Fibroblast of skin of left biceps (primary cell): ENCODE measurements at places on chromosomes 5 and 9.

DNA sequence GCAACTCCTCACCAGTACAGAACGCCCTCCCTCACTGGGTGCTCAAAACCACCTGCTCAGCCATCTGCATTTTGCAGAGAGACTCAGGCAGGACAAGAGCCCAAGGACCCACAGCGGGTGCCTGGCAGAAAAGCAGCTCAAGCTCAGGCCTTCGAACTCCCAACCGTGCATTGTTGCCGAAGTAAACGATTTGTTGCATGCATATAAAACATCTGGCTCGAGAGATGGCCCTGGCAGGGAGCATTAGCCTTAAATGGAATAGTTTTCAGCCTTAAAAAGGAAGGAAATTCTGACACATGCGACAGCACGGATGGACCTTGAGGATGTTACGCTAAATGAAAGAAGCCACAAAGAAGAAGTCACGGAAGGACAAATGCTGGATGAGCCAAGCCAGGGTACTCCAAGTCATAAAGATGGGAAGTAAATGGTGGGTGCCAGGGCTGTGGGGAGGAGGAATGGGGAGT, 160.4 kb upstream of the PHYKPL start:
- DNase-seq = no peak

GRCh38 chr9:79233542-79233941, 338.2 kb upstream of the TLE4 start:
- DNase-seq = no peak

GRCh38 chr5:168434746-168435321, 51.4 kb upstream of the RARS1 start:
- no peak for DNase-seq

DNA sequence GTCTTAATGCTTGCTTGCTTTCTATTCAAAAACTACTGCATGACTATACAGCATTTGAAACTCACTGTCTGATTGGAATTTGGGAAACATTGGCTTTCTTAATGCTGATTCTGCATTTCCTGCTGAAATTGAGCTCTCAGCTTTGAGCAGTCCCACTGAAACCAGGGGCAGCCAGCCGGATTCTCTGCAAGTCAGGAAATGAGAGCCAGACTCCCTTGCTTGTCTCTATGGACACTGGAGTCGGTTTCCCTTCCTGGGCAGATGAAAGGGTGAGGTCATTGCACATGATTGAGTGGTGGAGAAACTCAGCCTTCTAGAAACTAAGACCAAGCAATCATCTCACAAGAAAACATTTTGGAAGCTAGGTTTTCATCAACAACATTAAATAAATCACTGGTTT, 119.7 kb upstream of the SPATA31C2 start:
- peak; percentile 19 for DNase-seq

GRCh38 chr5:143987751-143988560, 176.0 kb downstream of the HMHB1 start:
- no peak for DNase-seq

DNA sequence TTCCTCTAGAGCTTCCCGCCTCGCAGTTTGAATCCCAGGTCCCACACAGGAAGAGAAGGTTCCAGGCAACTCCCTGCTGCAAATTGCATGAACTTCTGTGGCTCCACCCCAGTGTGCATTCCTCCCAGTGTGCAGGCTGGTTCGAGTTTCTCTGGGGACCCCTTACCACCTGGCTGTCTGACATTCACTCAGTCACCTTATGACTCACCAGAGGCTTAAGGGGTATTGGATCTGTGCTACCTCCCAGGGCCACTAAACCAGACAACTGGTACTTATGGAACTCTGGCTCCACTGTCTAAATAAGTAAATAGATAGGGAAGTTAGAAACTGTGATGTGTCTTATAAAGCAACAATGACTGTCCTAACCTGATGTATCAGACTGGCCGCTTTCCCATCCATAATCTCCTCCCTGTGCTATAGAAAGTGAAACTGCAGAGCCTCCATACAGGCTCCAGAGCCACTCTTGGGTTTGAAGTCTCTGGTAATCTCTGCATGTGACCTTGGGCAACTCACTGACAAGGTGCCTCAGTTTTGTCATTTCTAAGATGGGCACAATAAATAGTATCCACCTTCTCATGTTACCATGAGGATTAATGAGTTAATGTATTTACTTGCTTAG, 720.6 kb downstream of the SEMA5A start:
- no peak for DNase-seq

DNA sequence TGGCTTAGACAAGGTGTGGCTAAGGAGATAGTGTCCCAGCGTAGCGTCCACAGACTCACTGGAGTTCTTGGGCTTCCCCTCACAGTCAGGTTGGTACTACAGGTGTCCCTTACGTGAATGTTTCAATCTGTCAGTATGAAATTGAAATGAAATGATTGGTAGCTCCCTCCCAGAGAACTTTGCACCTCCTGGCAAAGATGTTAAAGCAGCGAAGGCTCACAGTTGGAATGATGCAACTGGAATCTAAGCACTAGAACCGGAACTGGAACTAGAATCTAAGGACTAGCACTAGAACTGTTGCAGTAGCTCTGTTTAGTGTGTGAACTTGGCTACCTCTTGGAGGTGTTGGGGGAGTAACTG, 1.1 kb downstream of the SLC31A1 start:
- DNase-seq = no peak

- DNase-seq = no peak
These were observed 72.7 kb downstream of the NTRK2 start for GRCh38 chr9:84742261-84742660.

GRCh38 chr5:73917433-73917832, 291.4 kb downstream of the ARHGEF28 start:
- no peak for DNase-seq

GRCh38 chr5:7244208-7244607, 151.7 kb upstream of the ADCY2 start:
- no peak for DNase-seq

GRCh38 chr5:76399268-76399667, 3.8 kb upstream of the IQGAP2 start:
- no peak for DNase-seq

- DNase-seq = no peak
These were observed 152.4 kb downstream of the LRRC70 start for GRCh38 chr5:62731022-62731421.

DNA sequence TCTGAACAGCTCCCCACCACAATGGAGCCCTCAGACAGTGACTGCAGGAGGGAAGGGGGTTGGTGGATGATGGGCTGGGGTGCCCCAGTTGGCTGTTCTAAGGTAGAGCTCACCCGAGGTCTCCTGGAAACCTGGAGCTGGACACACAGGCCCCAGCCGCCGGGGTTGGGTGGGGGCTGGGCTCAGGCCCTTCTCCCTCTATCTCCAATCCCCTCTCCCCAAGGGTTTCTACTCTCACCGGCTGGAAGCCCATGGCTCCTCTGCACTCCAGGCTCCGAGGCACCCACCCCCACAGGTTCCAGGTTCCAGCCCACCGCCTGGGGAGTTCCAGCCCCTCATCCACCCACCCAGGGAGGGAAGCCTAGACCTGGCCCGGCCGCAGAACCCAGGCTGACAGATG, 766 bp downstream of the NR5A1 start:
- no peak for DNase-seq

DNA sequence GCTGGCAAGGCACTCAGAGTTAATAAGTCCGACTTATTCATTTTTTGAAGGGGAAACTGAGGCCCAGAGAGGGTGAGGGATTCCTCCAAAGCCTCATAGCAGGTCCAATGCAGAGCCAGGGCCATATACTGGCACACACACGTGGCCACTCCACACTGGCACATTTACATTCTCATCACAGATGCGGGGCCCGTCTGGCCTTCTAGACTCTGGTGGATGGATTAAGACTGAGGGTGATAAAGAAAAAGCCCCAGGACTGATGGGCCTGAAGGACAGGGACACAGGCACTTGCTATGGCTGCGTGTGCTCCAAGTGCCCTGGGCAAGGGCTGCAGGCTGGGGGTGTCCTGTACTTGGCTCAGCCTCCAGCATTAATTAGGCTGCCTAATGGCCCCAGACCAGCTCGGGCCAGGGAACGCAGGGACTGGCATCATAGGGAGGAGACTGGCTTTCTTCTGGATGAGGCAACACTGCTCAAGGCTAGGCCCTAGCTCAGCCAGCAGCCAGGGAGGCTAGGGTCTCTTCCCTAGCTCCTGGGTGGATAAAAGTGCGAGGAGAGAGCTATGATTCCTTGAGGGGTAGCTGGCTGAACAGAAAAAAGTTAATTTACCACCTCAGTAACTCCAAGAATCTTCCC, 28.5 kb upstream of the CSF1R start:
- no peak for DNase-seq

DNA sequence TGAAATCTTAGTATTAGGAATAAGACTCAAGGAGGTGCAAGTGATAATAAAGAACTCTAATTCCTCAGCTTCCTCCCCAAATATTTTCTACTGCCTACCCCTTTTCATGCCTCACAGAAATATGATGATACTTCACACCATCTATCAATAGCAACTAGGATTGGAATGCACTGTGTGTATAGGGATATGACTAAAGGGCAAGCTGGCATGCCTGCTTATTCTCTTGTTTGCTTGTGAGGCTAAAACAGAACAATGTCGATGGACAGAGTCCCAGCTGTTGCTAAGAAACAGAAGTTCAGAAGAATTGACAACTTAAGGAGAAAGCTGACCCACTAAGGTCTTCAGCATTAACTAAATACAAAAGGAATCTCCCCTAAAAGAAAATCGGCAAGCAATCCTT, 9.7 kb upstream of the CHD1 start:
- no peak for DNase-seq
